Fibroblast of upper back skin (primary cell): ENCODE measurements at places on chromosomes 16 and 17.

DNA sequence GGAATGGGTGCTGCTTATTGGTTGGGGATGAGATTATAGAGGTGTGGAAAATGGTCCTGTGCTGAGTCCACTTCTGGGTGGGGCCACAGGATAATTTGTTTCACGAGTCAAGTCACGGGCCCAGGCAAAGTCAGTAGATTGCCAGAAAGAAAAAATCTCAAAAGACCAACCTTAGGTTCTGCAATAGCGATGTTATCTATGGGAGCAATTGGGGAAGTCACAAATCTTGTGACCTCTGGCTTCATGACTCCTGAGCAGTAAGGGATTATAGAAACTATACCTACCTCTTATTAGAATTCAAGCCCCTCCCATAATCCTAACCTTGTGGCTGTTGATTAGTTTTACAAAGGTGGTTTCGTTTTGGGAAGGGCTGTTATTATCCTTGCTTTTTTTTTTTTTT, 31.4 kb downstream of the WWP2 start:
- DNase-seq = no peak

DNA sequence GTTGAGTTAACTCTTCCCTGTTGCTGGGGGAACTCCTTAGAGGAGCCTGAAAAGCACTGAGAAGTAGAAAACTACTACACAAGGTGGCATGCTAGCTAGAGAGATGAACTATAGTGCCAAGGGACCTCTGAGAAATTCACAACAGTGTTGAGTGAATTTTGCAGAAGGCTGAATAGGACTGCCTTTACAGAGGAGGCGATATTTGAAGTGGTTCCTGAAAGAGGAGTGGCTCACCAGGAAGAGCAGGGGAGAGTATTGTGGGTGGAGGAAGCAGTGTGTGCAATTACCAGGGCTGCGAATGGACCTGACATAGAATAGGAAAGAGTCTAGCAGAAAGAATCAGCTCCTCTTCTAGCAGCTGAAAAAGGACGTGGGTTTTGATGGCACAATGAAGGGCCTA, 66.4 kb downstream of the CDK5R1 start:
- no peak for DNase-seq

DNA sequence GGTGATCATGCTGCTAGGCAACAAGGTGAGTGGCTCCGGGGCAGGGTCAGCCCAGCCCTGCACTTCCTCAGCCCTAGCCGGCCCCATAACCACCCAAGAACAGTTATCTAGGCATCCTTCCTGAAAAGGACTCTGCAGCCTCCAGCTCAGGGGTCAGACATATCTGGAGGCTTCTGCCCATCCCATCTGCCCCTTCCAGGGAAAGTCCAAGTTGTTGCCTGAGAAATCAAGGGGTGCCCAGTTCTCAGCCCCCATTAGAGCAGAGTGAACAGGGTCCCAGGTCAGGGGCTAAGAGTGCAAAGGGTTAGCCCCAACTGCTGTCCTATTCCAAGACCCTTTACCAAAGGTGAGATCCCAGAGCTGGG, 4.1 kb upstream of the NHERF1 start:
- no peak for DNase-seq

DNA sequence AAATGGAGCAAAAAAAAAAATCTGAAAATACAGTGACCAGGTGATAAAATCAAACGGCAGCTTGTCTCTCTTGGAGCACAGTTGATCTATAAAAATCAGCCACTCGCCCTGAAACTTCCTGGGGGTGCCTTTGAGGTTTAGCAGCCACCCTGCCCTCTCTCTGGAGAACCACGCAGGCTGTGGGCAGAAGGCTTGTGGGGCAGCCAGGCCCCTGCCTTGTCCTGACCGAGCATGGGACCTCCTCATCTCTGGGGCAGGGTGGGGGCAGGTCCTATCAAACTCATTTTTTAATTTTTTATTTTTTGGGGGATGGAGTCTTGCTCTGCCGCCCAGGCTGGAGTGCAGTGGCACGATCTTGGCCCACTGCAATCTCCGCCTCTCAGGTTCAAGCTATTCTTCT, 5.0 kb downstream of the TMEM238L start:
- DNase-seq = no peak

DNA sequence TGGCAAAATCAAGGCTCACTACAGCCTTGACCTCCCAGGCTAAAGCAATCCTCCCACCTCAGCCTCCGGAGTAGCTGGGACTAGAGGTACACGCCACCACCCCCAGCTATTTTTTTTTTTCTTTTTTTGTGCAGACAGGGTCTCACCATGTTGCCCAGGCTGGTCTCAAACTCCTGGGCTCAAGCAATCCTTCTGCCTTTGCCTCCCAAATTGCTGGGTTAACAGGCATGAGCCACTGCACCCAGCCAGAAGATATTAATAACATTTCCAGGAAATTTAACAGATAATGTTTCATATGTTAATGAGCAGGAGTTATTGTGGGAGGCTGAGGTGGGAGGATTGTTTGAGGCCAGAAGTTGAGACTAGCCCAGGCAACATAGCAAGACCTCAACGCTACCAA, 8.4 kb upstream of the SPG7 start:
- no peak for DNase-seq

DNA sequence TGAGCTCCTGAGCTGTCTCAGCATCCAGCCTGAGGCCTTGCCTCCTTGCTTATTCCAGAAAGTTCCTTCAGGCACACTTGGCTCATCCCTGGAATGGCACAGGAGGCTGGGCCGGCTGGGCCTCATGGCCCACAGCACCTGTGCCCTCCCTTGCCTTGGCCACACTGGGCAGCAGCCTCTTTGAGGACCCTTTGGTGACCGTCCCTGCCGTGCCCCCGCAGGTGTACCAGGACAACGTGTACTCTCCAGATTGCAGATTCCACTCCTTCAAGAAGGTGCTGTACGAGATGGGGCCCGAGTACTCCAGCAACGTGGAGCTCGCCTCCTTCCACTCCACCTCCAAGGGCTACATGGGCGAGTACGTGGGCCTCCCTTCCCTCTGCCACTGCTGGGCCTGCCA, 34.2 kb downstream of the GPT2 start:
- DNase-seq = no peak

DNA sequence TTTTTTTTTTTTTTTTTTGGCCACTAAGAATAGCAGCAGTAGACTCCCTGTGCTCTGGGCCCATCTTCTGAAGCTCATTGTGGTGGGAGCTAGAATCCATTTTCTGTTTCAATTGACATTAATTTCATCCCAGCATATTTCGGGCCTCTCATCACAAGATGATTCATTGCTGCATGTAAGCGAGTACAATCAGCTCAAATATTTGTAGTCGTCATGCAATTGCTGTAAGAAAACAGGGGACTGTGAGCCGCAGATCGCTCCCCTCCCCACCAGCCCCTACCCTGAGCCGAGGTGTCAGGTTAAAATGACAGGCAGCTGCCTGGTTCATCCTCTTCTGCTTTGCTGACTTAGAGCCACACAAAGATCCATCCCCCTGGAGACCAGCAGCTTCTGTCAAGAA, 358.8 kb upstream of the CDH5 start:
- DNase-seq = peak; percentile 97

DNA sequence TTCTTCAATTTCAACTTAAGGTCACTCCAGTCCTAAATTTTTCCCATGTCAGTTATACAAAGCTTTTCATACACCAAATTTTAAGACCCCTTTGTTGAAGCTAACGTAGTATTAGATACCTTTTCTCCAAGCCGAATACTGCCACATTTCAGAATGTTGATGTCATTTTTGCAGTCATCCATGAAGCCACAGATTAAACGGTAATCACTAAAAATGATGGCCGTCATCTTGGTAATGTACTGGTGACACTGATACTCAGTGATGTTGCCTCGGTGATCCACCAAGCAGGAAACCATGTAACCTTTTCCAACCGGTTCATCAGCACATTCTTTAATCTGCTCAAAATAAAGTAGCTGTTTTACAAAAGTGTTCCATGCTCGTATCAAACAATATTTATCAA, 82.1 kb upstream of the CLEC18B start:
- DNase-seq = no peak

- peak; percentile 40 for DNase-seq
Measured at GRCh38 chr17:43351691-43352090, 47.1 kb upstream of the ARL4D start.

DNA sequence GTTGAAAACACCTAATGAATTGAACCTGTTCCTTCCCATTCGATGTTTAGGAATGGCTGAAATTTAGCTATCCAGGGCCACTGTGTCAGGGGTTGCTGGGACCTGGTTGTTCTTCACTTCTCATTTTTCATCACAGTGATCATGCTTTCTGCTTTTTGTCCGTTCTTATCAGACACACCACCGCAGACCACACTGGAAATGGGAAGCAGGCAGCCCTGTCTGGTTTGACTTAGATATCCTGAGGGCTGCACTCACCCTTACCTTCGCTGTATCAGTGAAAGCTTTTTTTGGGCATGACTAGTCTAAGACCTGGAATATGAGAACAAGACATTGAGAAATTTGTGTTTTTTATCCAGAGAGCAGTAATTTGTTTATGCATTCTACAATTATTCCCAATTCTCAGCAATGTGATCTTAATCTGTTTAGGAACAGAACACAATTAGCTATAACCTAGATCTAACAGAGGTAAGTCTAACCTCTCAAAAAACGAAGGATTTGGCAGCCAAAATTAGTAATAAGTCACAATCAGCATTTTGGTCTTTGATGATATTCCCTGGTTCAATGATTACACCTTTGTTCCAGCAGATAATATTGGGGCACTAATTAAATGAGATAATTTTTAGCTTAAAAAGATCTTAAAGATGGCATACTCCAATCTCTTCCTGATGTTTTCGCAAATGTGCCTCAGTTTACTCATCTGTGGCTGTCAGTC, 126.0 kb upstream of the GOT2 start:
- DNase-seq = no peak

DNA sequence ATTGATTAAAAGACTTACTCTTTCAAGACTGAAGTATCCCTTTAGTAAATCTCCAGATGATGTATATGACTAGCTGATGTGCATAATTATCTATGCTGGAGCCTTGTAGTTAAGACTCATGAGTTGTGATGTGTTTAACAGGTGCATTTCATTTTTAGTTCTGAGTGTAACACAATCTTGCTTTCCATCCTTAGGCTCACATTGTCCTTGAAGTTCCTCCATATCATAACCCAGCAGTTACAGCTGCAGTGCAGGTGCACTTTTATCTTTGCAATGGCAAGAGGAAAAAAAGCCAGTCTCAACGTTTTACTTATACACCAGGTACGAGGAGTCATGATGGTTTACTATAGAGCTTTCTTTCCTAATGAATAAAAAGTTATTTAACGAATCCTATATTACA, 52.9 kb downstream of the ESRP2 start:
- no peak for DNase-seq

GRCh38 chr17:13593757-13594156, 8.0 kb downstream of the HS3ST3A1 start:
- DNase-seq = peak; percentile 56

DNA sequence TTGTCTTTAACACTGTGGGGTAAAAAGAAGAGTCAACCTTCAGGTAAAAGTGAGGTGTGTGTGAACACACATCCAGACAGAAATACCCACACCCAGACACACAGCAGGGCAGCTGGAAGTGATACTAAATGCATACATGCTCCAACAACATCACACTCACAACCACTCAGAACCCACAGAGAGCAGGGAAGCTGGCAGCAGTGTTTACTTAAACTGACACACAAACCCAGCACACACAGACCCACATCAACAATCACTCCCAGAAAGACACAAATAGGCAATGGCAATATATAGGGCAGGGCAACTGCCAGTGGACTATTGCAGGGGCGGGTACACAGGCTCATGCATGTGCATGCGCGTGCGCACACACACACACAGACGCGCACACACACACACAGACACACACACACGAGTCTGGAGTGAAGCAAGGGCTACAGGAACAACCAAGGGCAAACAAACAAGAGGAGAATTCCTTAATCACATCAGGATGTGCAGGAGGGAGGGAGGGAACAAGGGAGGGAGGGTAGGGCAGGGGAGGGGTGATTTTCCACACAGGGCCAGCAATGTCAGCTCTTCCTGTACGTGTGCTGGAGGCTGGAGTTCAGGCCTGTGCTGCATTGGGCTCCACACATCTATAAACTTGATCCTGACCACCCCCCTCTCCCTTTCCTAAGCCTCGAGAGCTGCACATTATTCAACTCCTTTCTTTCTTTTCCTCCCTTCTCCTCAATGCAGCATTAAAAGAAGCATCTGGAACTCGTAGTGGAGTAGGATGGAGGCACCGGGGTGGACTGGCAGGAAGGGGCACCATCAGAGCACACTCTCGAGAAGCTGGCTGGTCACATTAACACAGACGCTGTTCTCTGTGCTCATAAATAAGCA, 30.1 kb downstream of the HIC1 start:
- peak; percentile 91 for DNase-seq

DNA sequence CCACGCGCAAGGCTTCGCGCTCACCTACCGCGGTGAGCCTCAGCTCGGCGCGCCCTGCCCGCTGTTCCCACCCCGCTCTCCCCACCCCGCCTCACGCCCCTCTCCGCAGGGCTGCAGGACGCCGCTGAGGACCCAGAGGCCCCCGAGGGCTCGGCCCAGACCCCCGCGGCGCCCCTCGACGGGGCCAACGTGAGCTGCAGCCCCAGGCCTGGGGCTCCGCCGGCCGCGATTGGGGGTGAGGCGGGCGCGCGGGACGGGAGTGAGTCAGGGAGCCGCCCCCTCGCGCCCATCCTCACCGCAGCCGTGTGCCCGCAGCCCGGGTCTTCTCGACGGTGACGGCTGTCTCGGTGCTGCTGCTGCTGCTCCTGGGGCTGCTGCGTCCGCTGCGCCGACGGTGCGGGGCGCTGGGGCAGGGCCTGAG, 1.9 kb upstream of the PAQR4 start:
- no peak for DNase-seq

GRCh38 chr16:938752-939151, 32.0 kb downstream of the LMF1 start:
- DNase-seq = no peak

DNA sequence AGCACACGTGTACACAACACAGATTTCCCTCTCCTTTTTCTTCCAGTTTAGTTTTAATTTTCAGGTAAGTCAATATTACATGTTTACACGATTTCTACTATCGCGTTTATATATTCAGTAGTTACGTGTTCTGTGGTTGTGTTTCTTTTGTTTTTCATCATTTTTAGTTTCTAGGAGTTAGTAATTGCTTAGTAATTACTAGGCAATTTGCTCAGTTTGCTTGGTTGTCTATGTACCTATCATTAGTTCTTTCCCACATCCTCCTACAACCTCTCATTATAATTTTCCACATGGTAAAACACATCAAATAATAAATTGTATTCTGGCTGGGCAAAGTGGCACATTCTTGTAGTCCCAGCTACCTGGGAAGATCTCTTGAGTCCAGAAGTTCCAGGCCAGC, 24.6 kb upstream of the GUCY2D start:
- no peak for DNase-seq

- DNase-seq = peak; percentile 33
Measured at GRCh38 chr16:4477966-4478365, 1.8 kb downstream of the HMOX2 start.

GRCh38 chr17:57995076-57995956, 7.3 kb upstream of the VEZF1 start:
- peak; percentile 81 for DNase-seq

DNA sequence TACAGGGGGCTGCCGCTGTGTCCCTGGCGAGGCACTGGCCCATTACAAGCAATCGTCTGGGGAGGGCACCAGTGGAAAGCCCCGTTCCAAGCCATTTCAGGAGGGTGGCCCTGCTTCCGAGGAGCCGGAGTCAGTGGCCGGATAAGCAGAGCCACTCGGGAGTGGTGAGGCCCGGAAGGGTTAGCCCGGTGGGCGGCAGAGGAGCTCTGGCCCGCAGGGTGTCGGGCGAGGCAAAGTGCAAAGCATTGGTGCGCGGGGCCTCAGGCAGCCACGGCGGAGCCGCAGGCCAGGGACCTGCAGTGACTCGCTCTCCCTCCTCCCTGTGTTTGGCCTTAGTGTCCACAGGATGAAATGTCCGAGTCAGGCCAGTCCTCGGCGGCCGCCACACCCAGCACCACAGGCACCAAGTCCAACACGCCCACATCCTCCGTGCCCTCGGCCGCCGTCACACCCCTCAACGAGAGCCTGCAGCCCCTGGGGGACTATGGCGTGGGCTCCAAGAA, 24.6 kb downstream of the NME3 start:
- no peak for DNase-seq
